Mammary epithelial cell (primary cell): ENCODE measurements at places on chromosomes 13 and 19. TPM values are rescaled to one million over a fixed set of nuclear protein-coding genes. Genes with fewer than 3 reads are reported as not detected.

Gene DAND5
- 0.07 TPM for polyA plus RNA-seq

Gene OR7D2
- polyA plus RNA-seq, result not detected

Gene PGLYRP2
- not detected for polyA plus RNA-seq

Gene ZNF699
- 2.8 TPM for polyA plus RNA-seq

Gene CACNA1A
- polyA plus RNA-seq, result 0.02 TPM

Gene ZNF492
- not detected for polyA plus RNA-seq

Gene SMG9
- 19.3 TPM for polyA plus RNA-seq

Gene HIPK4
- 0.07 TPM for polyA plus RNA-seq

Gene CYP2A7
- not detected for polyA plus RNA-seq

Gene RFPL4A
- polyA plus RNA-seq, result not detected

Gene SLC17A7
- polyA plus RNA-seq, result 0.07 TPM

Gene PLPP2
- polyA plus RNA-seq, result 45.7 TPM

Gene PLVAP
- polyA plus RNA-seq, result not detected

Gene IGFL4
- not detected for polyA plus RNA-seq

Gene MCF2L
- 0.10 TPM for polyA plus RNA-seq

Gene SPACA4
- not detected for polyA plus RNA-seq

Gene C1QTNF9B
- polyA plus RNA-seq, result not detected

Gene CCDC194
- polyA plus RNA-seq, result not detected

Gene EID2
- polyA plus RNA-seq, result 6.7 TPM

Gene SIGLEC5
- polyA plus RNA-seq, result not detected

Gene ZNF223
- polyA plus RNA-seq, result 2.1 TPM

Gene IZUMO2
- polyA plus RNA-seq, result not detected

Gene COX6B2
- polyA plus RNA-seq, result 1.4 TPM

Gene ZNF813
- polyA plus RNA-seq, result 0.97 TPM

Gene FGF21
- polyA plus RNA-seq, result not detected
